DND-41 (cell line): ENCODE measurements at places on chromosomes 5 and 9.

GRCh38 chr5:14816999-14817761, 54.4 kb downstream of the ANKH start:
- no peak for DNase-seq

DNA sequence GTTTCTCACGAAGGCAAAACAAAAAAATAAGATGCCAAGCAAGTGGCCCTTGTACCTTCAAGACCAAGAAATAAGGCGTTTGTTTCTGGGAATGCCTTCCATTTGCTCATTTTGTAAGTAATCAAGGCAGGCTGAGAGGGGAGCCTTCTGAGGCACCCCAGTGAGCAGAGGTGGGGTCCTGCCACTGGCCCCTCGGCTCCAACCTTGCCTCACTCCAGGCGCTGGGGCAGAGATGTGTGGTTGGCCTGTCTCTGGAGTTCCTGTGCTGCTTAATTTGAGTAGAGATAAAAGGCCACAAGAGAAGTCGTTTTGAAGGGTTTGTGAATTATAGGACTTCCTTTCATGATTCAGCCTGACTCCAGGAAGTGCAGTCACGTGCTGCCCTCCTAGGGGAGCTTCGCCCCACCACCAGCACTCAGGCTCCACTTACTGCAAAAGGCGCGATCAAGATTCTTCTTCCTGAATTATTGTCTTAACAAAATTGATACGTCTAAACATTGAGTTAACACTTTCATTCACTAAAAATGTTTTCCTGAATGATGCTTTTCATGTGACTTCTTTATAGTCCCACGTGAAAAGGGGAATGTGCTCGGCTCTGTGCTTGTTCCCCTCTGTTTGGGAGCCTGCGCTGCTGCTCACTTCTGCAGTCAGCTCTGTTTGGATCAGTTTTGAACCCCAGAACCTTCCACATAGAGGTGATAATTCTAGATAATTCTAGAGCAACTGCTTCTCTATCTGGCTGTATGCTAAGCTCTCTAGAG, 13.7 kb downstream of the SYK start:
- peak; percentile 60 for DNase-seq

DNA sequence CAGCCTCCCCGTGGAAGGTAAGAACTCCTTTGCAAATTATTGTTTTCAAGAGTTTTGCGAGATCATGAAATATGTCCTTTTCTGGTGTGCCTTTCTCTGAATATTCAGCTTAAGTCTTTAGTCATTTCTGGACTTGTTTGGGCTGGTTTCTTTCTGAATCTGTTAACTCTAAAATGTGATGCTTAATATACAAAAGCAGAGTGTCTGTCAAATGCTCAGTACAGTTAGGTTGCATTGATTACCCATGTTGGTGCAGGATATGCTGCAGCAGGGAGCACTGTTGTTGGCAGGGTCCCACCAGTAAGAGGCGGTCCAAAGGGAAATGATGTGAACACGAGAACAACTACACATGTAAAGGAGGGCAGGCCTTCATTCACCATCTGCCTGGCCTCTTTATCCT, 47.7 kb downstream of the SPTAN1 start:
- DNase-seq = no peak

GRCh38 chr5:147949711-147950573, 43.6 kb upstream of the C5orf46 start:
- no peak for DNase-seq

- DNase-seq = no peak
Observed at GRCh38 chr9:79565245-79565644, 6.5 kb upstream of the TLE4 start.

DNA sequence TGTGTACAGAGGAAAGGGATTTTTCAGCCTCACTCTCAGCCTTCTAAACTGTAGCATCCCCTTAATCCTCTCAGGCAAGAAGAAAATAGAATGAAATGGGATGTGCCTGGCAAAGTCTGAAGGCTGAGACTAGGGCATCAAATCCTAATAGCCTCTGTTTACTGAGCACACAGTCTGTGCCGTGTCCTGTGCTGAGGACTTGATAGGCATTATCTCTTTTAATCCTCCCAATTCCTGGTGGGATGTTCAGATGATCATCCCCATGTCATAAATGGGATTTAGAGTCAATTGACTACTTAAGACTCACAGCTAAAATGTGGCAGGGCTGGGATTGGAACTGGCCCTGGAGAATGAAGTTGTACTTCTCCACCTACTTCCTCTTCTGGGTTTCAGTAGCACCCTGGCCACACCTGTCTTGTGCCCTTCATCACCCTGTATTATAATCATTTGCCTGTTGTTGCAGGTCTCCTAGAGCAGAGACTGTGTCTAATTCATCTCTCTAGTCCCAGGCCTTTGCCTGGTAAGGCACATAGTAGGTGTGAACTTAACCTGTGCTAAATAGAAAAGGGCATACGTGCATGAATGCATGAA, 81.0 kb downstream of the WWC1 start:
- no peak for DNase-seq

GRCh38 chr5:88675708-88676636, 207.0 kb downstream of the MEF2C start:
- DNase-seq = no peak

DNA sequence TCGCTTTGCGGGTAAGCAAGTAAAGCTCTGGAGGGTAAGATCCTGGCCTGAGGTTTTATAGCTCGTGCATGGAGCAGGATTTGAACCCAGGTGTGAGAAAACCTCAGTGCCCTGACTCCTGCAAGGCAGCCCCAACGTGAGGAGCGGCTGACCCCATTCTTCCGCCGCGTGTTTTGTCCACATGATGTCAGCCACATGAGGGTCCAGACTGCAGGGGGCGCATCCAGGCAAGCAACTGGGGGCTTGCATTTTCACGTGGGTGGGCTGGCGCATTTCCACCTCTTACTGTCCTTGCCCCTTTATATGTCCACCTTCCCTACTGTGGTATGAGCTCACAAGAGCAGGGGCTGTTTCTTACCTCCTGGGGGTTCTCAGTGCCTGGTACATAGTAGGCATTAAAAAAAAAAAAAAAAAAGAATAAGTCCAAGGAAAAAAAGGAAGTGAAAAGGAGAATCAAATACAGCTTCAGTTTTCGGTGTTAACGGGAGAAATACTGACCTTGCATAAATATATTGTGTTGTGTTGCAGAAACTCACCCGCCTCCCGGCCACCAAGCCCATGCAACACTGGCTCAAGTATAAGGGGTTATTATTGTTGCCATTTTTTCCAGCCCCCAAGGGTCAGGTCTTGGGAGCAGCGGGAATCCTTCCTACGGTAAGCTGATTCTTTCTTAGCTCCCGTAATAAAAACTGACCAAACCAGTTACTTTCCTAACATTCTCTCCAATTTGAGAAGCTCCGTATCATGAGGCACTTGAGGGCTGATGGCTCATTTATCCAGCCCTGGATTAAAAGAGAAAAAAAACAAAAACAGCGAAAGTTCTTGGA, 15.0 kb downstream of the TLX3 start:
- DNase-seq = no peak

GRCh38 chr5:129977810-129978209, 73.5 kb downstream of the CHSY3 start:
- DNase-seq = no peak

DNA sequence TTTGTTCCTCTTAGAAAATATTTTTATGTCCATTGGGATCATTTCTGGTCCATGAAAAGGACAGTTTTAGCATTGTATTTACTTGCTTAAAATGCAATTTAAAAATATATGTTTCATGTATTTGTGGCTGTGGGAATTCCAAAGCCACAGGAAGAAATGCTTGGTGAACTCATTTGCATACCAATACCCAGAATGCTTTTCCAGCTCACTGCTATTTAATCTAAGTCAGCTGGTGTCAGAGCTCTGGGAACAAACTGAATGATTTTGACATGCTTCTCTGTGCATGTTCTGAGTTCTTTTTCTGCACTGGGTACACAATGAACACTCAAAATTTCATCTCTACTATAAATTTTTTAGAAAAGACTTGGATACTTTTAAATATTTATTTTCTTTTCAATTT, 482.8 kb upstream of the ARRDC3 start:
- no peak for DNase-seq

GRCh38 chr9:96020792-96021550, 145.5 kb downstream of the ERCC6L2 start:
- DNase-seq = no peak

DNA sequence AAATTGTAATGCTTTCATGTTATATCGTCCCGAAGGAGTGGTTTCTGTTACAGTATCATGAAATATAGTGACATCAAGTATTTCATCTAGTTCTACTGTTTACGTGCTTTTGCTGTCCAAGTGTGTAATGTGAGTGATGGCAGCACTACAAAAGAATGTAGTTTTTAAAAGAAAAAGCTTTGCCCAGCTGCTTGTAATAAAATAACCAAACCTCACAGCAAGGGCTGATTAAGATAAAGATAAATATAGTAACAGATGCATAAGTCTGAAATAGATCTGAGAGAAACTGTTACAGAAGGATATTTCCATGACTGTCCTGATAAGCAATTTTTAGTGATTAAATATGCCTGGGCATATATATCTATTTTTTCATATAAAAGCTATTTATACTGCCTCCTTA, 106.4 kb downstream of the AUH start:
- no peak for DNase-seq

DNA sequence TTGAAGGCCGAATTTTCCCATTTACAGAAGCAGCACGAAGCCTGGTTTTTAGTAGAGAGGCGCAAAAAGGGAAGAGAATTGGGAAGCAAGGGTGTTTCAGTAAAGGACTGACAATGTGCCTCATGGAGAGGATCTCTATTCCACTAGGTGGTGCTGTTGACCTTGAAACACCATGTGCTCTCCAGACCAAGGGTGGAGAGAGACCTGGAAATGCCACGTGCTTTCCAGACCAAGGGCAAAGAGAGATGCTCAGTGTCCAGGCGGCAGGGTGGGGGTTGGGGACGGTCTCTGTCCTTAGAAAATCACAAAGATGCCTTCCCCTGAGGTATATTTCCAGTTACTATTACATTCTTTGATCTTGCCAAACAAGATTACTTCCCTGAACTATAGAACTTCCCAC, 425.3 kb downstream of the CSNK1G3 start:
- DNase-seq = peak; percentile 5

- DNase-seq = no peak
Observed at GRCh38 chr5:73867345-73868335, 241.6 kb downstream of the ARHGEF28 start.

DNA sequence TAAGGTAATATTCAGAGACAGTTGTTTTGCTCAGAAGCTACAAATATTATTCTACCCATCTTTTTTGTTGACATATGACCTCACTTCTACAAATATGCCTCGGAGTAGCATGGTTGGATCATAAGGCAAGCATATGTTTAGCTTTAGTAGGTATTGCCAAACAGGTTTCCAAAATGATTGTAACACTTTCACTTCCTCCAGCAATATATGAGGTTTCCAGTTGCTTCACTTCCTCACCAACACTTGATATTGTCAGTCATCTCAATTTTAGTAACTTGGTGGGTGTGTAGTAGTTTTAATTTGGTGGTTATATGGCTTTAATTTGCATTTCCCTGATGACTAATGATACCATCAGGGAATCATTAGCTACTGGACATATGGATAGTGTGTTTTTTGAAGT, 46.7 kb downstream of the TNFSF8 start:
- no peak for DNase-seq

GRCh38 chr9:111263116-111263515, 66.9 kb downstream of the OR2K2 start:
- no peak for DNase-seq

- no peak for DNase-seq
Observed at GRCh38 chr9:86183229-86184137, 76.0 kb downstream of the C9orf153 start.

GRCh38 chr5:3899093-3899492, 303.5 kb downstream of the IRX1 start:
- DNase-seq = no peak

GRCh38 chr9:125651576-125652232, 55.3 kb downstream of the MAPKAP1 start:
- no peak for DNase-seq

GRCh38 chr9:35490155-35490909, 421 bp downstream of the RUSC2 start:
- DNase-seq = no peak
